ENCODE measurements at places on chromosomes 1 and 21.

GRCh38 chr21:26397545-26397944 lies 175.5 kb downstream of the CYYR1 start:
- no peak for DNase-seq

GRCh38 chr1:151920149-151920548 lies 10.8 kb upstream of the THEM4 start:
- DNase-seq = no peak

DNA sequence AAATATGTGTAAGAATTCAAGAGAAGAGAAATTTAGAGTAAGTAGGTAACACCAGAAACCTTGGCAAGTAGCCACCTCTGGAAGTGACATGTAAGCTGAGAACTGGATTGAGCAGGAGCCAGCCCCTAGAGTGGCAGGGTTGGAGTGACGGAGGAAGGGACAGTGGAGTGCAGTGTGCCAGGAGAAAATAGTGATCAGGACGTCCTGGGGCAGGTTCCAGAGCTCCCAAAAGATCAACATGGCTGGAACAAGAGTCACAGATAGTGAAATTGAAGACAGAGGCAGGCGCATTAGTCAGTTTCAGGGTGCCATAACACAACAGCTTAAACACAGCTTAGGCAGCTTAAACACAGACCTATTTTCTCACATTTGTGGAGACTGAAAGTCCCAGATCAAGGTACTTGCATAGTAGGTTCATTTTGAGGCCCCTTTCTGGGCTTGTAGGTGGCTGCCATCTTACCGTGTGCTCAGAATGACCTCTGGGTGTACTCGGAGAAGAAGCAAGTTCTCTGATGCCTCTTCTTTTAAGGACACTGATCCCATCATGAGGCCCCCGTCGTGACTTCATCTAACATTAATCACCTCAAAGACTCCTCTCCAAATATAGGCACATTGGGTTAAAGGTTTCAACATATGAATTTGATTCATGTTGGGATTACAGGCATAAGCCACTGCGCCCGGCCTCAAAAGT lies 37.2 kb downstream of the GNPAT start:
- DNase-seq = no peak

- no peak for DNase-seq
These were observed 8.4 kb downstream of the FOXE3 start for GRCh38 chr1:47424336-47424982.

- no peak for DNase-seq
These were observed 987.8 kb upstream of the ADAMTS5 start for GRCh38 chr21:27954543-27955165.

GRCh38 chr1:118254491-118255425 lies 69.7 kb upstream of the SPAG17 start:
- DNase-seq = no peak

GRCh38 chr1:44507490-44508396 lies 102.7 kb downstream of the RNF220 start:
- DNase-seq = no peak

DNA sequence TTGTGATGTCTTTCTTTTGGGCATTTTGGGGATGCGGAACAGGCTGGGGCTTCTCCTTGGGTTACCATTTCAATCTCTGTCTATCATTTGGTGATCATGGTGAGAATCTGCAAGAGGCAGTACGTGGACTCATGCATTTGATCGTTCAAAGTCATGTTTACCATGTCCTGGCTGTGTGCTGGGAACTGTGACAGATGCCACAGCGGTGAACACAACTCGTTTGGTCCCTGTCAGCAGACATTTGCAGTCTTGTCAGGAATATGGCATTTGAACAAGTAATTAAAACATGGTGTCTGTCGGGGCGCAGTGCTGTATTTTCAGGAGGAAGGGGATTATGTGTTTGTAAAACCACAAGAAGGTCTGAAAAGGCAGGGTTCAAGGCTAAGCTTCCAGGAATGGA lies 103.3 kb upstream of the IGSF21 start:
- no peak for DNase-seq

GRCh38 chr1:246092136-246092535 lies 414.9 kb downstream of the SMYD3 start:
- DNase-seq = no peak

GRCh38 chr1:241499910-241500309 lies 19.6 kb downstream of the FH start:
- no peak for DNase-seq

DNA sequence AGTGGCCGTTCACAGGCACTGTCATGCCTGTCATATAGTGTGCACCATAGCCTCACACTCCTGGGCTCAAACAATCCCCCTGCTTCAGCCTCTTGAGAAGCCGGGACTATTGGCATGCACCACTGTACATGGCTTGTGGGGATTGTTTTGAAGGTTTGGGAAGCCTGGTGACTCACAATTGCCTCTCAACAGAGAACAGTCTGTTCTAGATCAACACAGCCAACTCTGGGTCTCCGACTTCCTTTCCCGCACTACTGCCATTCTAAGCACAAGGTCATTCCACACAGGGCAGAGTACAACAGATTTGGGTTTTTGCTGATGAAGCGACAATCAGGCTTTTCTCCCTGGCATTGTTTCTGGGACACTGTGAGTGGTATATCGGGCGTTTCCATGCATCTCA lies 15.5 kb upstream of the AHCTF1 start:
- DNase-seq = no peak

DNA sequence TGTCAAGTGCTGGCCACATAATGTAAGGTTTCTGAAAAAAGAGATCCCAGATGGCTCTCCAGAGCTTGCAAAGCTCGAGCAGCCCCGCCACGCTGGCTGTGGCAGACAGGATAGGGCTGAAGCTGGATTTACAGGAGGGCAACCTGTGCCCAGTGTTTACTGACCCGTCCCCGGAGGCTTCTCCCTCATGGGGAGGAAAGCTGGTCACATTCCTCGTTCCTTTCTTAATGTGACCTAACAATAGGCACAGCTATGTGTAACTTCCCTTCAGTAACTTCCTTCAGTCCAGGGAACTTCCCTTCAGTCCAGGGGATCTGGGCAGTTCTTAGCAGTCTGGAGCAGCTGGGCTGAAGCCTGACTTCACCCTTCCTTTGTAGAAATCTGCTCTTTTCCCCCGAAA lies 7.7 kb downstream of the SLFNL1 start:
- no peak for DNase-seq

DNA sequence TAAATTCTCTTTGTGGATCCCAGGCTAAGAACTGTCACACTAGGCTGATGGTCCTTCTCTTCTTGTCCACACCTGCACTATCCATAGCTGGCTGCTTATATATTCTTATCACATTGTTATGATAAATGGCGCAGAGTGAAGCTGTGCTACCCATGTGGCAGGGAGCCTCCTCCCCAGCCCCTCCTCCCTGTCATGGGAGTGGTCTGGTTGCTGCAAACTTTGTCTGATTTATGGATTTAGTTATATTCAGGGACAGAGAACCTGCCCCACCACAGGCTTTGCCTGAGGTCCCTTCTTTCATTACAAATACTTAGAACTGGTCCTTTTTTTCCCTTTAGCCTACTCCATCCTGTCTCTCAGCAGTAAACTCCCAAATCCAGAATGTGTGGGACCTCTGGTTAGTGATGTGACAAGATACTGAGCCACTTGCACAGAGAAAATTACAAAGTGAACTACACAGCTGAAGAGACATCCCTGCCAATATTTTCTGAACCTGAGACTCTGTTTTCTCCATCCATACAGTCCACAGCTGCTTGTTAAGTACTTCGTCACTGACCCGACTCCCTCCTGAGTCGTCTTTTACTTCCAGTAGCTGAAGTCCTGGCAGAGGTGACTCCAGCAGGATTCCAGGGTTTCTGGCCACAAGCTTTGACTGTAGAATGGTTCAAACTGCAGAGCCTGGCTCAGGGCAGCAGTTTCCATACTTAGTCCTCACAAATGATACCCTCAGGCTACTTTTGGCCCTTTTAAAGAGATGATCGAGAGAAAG lies 37.6 kb downstream of the PTGFRN start:
- DNase-seq = no peak

DNA sequence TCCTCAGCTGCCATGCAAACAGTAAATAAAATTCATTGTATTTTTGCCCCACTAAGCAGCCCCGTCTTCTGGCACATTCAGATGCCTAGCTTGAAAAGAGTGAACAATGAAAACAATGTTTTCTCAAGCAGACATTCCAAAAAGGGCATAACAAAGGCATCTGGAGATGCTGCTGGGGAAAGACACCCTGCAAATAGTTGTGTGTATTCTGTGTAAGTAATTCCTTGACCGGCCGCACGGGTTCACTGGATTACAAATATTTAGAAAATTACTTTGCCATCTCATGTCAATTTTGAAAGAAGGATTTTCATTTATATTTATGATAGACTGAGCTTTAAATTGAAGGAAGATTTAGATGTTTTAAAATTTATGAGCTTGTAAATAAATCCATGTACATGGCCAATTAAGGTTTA lies 142.2 kb downstream of the SLC45A1 start:
- no peak for DNase-seq

GRCh38 chr1:37878071-37878470 lies 18.7 kb upstream of the MTF1 start:
- DNase-seq = no peak

- no peak for DNase-seq
These were observed 47.6 kb upstream of the RAP1A start for GRCh38 chr1:111571987-111572386.

DNA sequence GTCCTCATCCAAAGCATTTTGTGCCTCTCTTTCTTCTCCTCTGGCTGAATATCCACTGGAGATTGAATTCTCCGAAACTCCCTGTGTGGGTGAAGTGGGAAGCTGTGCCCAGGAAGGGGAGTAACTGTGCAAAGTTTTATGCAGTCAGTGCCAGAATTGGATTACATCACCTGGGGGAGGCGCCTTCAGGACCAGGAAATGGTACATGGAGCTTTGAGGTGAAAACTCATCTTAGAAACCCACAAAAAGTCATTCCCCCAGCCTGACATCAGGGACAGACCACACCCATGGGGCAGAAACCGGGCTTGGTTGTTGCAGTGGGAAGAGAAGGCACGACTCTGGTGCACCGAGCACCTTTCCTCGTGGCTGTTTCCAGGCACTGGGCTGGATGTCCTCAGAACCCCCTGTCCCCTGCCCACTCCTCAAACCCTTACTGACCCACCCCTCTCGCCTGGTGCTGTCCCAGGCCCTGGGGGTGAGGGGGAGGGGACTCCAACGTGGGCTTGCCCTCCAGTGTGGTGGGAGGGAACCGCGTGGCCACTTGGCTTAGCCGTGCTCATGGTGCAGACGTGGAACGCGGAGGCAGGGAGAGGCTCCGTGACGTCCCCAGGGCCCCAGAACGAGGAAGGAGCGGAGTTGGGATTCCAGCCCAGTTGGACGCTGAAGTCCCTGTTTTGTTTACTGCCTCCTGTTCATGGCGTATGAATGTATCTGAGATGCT lies 15.7 kb downstream of the TFF3 start:
- no peak for DNase-seq

- no peak for DNase-seq
These were observed 52.4 kb downstream of the NEGR1 start for GRCh38 chr1:72229893-72230292.

GRCh38 chr1:232553809-232554208 lies 76.1 kb downstream of the SIPA1L2 start:
- DNase-seq = no peak

GRCh38 chr1:232766241-232766890 lies 38.9 kb upstream of the MAP10 start:
- no peak for DNase-seq

GRCh38 chr1:230865062-230865817 lies 3.1 kb downstream of the C1orf198 start:
- DNase-seq = no peak

DNA sequence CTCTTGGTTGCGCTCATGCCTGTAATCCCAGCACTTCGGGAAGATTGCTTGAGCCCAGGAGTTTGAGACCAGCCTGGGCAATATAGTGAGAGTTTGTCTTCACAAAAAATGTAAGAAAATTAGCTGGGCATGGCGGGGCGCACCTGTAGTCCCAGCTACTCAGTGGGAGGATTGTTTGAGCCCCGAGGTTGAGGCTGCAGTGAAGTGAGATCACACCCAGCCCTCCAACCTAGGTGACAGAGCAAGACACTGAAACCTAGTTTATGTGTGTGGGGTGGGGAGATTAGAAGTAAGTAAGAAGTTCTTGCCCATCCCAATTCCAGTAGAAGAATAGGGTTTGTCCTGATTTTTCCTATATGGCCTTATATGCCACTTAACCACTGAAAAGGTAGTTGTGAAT lies 2.0 kb downstream of the RPL5 start:
- DNase-seq = no peak

DNA sequence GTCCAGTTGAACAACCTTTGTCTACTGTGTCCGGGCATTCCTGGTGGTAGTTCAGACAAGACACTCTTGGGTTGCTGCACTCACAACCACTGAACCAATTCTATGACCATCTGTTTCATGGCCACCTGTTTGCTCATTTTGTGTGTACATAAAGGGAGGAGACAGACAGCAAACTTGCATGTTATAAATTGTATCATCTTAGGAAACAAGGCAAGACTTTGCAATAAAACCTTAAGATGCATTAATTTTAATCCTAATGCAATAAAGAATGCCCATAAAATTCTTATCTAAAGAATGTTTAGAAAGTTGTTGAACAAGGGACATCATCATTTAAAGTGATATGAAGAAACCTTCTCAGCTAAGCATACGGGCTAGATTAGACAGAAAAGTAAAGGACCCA lies 34.8 kb downstream of the ADAM30 start:
- DNase-seq = no peak

DNA sequence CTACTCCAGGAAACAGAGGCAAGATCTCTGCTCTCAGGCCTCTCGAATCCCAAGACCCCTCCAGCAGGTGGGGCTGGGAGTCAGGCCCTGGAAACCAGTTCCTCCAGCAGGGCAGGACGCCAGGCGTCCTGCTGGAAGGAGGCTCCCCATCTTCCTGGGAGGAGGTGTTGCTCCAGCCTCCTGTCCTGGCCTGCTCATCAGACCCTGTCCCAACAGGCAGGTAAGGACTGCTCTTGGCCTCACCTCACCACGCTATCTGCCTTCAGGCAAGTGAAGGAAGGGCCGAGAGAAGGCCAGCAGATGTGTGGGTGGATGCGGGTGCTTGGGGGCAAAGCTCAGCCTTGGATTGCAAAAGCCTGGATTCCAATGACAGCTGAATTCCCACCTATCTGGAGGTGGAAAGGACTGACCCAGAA lies 82.9 kb downstream of the SSBP3 start:
- peak; percentile 93 for DNase-seq

GRCh38 chr1:3420218-3420951 lies 34.1 kb upstream of the ARHGEF16 start:
- no peak for DNase-seq

DNA sequence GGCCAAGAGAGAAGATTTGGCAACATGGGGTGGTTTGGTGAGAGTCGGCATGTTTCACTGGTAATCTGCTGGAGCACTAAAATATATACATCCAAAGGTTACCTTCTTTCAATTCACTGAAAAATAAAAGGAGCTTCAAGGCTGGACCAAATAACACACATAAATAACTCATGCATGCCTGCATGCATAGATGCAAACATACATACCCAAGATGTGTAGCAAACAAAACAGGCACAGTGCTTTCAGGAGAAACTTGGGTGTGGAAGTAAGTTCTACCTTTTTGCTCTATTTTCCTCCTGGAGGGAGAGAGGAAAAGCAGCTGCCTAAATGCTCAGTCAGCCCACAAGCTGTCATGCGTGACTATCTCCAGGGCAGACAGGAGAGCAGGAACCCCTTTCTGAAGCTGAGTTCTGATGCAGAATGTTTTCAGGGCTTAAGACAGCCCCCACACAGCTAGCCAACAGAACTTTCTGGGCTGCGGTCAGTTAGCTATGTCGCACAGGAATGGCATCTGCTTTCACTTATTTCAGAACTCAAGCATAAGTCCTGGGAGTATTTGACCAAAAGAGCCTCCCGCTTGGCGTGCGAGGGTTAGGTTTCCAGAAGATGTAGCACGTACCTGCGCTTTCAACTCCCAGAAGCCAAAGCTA lies 166.2 kb downstream of the TOMM20 start:
- DNase-seq = no peak

- DNase-seq = no peak
These were observed 12.7 kb upstream of the HYI start for GRCh38 chr1:43466403-43466802.
